IMR-90 (cell line): ENCODE measurements at places on chromosomes 2 and 18. TPM values are rescaled to one million over a fixed set of nuclear protein-coding genes. Genes with fewer than 3 reads are reported as not detected.

DNA sequence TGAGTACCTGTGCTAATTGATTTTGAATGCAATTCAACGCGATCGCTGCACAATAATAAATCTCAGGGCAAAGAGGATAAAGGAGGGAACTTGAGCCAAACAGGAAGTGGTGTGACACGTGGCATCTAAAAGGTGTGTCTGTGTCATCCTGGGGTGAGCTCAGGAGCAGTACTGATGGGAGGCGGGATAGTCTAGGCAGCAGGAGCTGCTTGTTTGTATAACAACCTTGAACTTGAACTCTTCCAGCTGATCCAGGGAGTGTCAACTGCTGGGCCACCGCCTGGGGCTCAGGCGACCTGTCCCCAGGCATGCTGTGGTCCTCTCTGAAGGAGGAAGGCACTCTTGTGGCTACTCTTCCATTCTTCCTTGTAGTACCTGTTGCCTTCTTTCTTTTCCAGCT lies 61.2 kb downstream of the BOD1L2 start:
- DNase-seq, result no peak
- no peak overlapping the region for H3K27ac ChIP-seq
- peaks cover 5% of the 10 kb centered on the region for H3K27me3 ChIP-seq
- H3K4me3 ChIP-seq, result no peak overlapping the region
- H3K36me3 ChIP-seq, result no peaks in the 10 kb centered on the region

DNA sequence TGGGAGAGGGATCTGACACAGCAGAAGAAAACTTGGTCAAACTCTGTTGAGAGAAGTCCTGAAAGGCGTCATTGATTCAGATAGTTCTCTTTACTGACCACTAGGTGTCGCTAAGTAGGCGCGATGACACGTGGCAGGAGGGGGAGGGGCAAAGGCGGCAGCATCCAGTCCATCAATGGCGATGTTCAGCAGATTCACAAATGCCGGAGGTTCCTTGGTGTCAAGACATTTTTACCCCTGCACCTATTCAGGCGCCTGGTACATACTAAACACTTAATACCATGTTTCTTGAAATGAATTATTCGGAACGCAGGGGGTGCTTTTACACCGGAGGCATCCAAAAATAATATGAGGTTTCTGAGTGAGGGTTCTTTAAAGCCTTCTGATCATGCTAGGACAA lies 3.0 kb upstream of the PLEK start:
- H3K4me1 ChIP-seq, result no peaks in the 10 kb centered on the region
- H3K27ac ChIP-seq, result no peak overlapping the region
- no peaks in the 10 kb centered on the region for H3K36me3 ChIP-seq
- no peak overlapping the region for H3K4me3 ChIP-seq
- peak; percentile 50 for DNase-seq
- peaks cover 3% of the 10 kb centered on the region; the same call in 1 of the 2 replicates for H3K27me3 ChIP-seq

DNA sequence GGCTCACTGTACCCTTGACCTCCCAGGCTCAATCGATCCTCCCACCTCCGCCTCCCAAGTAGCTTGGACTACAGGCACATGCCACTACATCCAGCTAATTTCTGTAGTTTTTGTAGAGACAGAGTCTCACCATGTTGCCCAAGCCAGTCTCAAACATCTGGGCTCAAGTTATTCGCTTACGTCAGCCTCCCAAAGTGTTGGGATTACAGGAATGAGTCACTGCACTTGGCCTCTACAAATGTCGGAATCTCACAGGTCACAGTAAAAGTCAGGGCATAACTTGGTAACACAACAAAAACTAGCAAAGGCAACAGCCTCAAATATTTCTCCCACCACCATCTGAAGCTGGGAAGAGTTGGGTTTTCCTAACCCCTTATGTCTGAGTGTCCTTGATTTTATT lies 25.3 kb downstream of the SCG2 start:
- peak; percentile 98 for DNase-seq
- peak overlapping the region; percentile 84; the same call in 1 of the 2 replicates for H3K27ac ChIP-seq
- no peak overlapping the region for H3K4me3 ChIP-seq
- H3K36me3 ChIP-seq, result no peaks in the 10 kb centered on the region

GRCh38 chr2:30206461-30207430 lies 24.6 kb upstream of the LBH start:
- no peaks in the 10 kb centered on the region for H3K36me3 ChIP-seq
- H3K4me1 ChIP-seq, result peaks cover 2% of the 10 kb centered on the region; the same call in 1 of the 2 replicates
- no peak for DNase-seq
- no peak overlapping the region for H3K4me3 ChIP-seq

DNA sequence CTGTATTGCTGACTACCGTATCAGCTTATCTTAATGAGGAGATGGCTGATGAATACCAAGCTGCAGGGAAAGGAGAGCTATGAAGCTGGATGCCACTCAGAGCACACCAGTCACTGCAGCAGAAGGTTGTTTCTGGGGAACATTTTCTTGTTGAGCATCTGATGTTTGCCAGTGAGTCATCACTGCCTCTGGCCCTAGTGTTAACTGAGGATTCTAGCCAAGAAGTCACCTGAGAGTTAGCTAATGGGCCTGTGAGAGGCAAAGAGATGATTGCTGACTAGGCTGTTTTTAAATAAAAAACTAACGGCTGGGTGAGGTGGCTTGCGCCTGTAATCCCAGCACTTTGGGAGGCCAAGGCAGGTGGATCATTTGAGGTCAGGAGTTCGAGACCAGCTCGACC lies 37.9 kb downstream of the CCDC150 start:
- no peak overlapping the region for H3K4me3 ChIP-seq
- H3K27me3 ChIP-seq, result no peaks in the 10 kb centered on the region
- no peaks in the 10 kb centered on the region for H3K4me1 ChIP-seq

GRCh38 chr18:50866765-50867164 lies 12.2 kb upstream of the ME2 start:
- no peaks in the 10 kb centered on the region for H3K27me3 ChIP-seq
- DNase-seq, result no peak
- peaks cover 3% of the 10 kb centered on the region; the same call in 1 of the 2 replicates for H3K4me1 ChIP-seq
- H3K4me3 ChIP-seq, result no peak overlapping the region
- no peak overlapping the region for H3K27ac ChIP-seq
- no peaks in the 10 kb centered on the region for H3K36me3 ChIP-seq

DNA sequence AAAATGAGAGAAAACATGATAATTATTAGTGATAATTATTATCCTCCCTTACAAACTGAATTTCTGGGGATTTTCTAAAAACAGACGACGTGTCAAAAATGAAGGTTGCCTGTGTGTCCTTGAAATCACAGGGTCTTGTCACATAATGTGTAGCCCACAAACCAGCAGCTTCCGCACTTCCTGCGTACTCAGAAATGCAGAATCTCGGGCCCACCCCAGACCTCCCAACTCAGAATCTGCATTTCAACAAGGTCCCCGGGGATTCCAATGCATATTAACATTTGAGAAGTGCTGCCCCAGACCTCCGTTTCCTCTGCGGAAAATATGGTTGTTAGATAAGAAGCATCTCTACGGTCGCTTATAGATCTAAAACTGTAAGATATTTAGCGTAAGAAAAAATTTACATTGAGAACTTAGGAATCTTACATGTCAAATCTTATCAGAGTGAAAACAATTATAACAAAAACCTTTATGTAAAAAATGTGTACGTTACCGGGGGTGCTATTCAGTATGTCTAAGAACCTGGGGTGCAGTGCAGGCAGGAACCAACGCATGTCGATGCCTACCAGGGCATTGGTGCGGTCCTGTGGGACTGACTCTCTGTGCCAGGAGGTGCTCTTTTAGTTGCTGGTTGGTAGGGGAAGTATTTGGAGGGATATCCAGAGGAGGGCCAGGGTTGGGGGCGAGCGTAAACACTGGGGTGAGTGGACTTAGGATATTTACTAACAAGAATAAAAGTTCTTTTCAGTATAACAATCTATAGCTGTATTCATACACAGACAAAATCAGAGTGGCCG lies 15.2 kb downstream of the CDKL4 start:
- no peak for DNase-seq
- H3K27me3 ChIP-seq, result no peaks in the 10 kb centered on the region
- H3K4me1 ChIP-seq, result 0 out of 2 replicates have a peak, but pooled peaks cover 1% of the 10 kb centered on the region
- H3K36me3 ChIP-seq, result no peaks in the 10 kb centered on the region

DNA sequence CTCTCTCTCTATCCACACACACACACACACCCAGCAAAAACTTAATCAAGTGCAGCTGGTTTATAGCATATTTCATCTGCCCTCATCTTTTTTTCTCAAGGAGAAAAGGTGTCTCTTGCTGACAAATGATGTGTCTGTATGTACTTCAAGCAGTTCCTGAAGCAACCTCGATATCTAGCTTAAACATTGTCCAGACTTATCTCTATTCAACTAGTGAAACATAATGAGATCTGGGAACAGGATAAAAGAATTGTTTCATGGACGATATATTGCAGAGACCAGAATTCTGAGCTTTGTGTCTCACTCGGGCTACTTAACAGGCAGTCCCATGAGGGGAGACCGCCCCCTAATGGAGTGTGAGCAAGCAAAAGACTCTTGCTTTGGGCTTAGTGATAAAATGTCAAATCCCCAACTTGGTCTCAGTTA lies 929.2 kb upstream of the SOX11 start:
- H3K27me3 ChIP-seq, result no peaks in the 10 kb centered on the region
- no peaks in the 10 kb centered on the region for H3K4me1 ChIP-seq
- no peaks in the 10 kb centered on the region for H3K36me3 ChIP-seq
- H3K4me3 ChIP-seq, result no peak overlapping the region

- no peak overlapping the region for H3K27ac ChIP-seq
- H3K27me3 ChIP-seq, result no peaks in the 10 kb centered on the region
- H3K36me3 ChIP-seq, result no peaks in the 10 kb centered on the region
- DNase-seq, result peak; percentile 28
- H3K4me3 ChIP-seq, result no peak overlapping the region
- H3K4me1 ChIP-seq, result peaks cover 19% of the 10 kb centered on the region
These were observed 58.6 kb downstream of the ODC1 start for GRCh38 chr2:10389573-10389972.

Gene AOX1
- 57.2 and 59.9 TPM in 2 replicates for total RNA-seq

GRCh38 chr2:45344502-45344901 lies 266.6 kb downstream of the SRBD1 start:
- no peak overlapping the region for H3K27ac ChIP-seq
- no peak overlapping the region for H3K4me3 ChIP-seq
- no peaks in the 10 kb centered on the region for H3K36me3 ChIP-seq
- H3K27me3 ChIP-seq, result peaks cover 28% of the 10 kb centered on the region
- H3K4me1 ChIP-seq, result no peaks in the 10 kb centered on the region

Gene CSRNP3
- total RNA-seq, result 0.56 and 0.72 TPM in 2 replicates

DNA sequence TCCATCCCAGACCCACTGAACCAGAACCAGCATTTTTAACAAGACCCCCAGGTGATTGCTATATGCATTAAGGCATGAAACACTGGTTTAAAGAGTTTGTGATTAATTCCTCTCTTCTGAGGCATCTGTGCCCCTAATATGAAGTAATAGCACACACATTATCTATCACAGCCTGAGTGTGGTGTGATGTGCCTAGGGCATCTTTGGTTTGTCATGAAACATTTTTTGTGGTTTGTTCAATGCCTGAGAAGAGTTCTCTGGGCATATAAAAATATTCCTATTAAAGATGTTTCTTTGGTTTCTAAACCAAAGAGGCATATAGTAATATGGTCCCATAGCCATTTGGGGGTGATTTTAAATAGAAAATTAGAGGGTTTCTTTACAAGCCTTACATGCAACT lies 221.7 kb upstream of the SPOPL start:
- no peak overlapping the region for H3K4me3 ChIP-seq
- H3K4me1 ChIP-seq, result peaks cover 7% of the 10 kb centered on the region
- H3K27me3 ChIP-seq, result no peaks in the 10 kb centered on the region
- H3K36me3 ChIP-seq, result no peaks in the 10 kb centered on the region
- DNase-seq, result no peak

GRCh38 chr2:196563876-196564275 lies 75.6 kb upstream of the CCDC150 start:
- no peaks in the 10 kb centered on the region for H3K27me3 ChIP-seq
- no peaks in the 10 kb centered on the region for H3K4me1 ChIP-seq
- H3K4me3 ChIP-seq, result no peak overlapping the region
- no peaks in the 10 kb centered on the region for H3K36me3 ChIP-seq
- DNase-seq, result no peak

DNA sequence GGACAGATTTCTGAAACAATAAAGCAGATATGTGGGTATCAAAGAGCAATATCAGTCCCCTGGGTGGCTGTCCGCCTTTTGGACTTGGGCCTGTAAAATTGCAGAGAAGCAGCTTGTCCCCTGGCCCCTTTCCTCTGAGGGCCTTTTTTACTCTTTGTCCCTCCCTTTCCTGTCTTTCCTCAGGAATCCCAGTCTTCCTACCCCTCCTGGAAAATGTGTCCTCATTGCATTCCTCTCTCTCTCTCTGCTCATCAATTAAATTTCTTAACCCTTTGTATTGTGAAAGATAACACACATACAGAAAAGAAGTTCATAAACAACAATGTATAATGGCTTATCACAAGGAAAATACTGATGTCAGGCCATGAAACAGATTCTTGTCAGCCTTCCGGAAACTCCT lies 3.0 kb upstream of the GRB14 start:
- H3K27me3 ChIP-seq, result peaks cover 21% of the 10 kb centered on the region
- H3K27ac ChIP-seq, result no peak overlapping the region
- no peaks in the 10 kb centered on the region; the same call in 1 of the 2 replicates for H3K4me1 ChIP-seq
- DNase-seq, result no peak
- no peak overlapping the region for H3K4me3 ChIP-seq

- H3K27ac ChIP-seq, result no peak overlapping the region
- peaks cover 11% of the 10 kb centered on the region for H3K36me3 ChIP-seq
- H3K4me3 ChIP-seq, result no peak overlapping the region
These were observed 25.4 kb downstream of the CYBRD1 start for GRCh38 chr2:171547720-171548119.

DNA sequence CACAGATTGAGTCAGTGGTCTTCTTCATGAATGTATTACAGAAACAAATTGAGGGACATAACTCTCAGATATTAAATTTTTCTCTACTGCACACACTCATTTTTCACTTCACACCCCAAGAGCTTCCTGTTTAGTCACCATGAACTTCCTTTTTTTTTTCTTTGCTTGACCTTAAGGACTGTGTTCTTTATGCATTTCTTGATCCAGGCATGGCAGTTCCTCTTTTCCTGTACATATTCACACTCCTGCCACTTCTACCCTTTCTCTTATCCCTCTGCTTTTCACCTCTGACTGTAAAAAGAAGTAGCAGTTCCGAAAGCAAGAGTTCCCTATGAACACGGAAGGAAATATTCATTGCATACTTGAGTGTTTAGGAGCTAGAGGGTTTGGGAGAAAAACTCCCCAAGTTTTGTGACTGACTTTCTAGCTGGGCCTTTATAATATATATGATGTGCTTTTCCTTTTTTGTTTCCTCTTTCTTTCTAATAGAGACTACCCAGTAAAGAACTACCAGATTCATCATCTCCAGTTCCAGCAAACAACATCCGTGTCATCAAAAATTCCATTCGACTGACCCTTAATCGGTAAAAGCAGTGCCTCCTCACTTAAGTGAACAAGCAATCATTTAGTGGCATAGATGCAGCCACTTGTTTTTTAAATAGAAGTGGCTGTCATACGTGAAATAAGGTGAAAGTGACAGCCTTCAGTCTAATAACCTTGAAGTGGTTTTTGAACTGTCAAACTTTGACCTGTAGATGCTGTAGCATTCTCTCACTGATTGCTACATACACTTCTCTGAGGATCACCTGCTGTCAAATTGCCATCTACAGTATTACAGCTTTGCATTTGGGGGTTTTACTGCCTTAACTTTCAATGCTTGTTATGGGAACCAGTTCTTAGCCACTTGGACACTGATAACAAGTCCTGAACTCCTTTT lies 40.8 kb downstream of the PAPOLG start:
- H3K4me3 ChIP-seq, result no peak overlapping the region
- H3K27ac ChIP-seq, result no peak overlapping the region
- H3K27me3 ChIP-seq, result no peaks in the 10 kb centered on the region
- H3K36me3 ChIP-seq, result peaks cover 26% of the 10 kb centered on the region
- H3K4me1 ChIP-seq, result no peaks in the 10 kb centered on the region

Gene SIX2
- not detected in 2 replicates for total RNA-seq

GRCh38 chr2:147463881-147464520 lies 380.8 kb upstream of the ACVR2A start:
- H3K4me3 ChIP-seq, result no peak overlapping the region
- no peaks in the 10 kb centered on the region for H3K36me3 ChIP-seq
- no peaks in the 10 kb centered on the region for H3K27me3 ChIP-seq
- no peaks in the 10 kb centered on the region for H3K4me1 ChIP-seq
- no peak for DNase-seq
